Astrocyte (in vitro differentiated cells and primary cell): ENCODE measurements at places on chromosomes 16 and 17. TPM values are rescaled to one million over a fixed set of nuclear protein-coding genes. Genes with fewer than 3 reads are reported as not detected.
A peak's percentile ranks its signal among the peaks of the same experiment; 100 is the strongest.

The CACNA1G gene
- total RNA-seq = 0.27 and 0.36 TPM in 2 replicates

The ZNF205 gene
- total RNA-seq = 13.2 and 15.4 TPM in 2 replicates

The SLC5A2 gene
- not detected in 2 replicates for total RNA-seq

The CNGB1 gene
- total RNA-seq = not detected in 2 replicates

The TMEM132E gene
- 0.18 and 0.26 TPM in 2 replicates for total RNA-seq

The OTOP3 gene
- total RNA-seq = not detected in 2 replicates

The GNGT2 gene
- 1.1 TPM in 1 of 2 replicates, not detected in the other for total RNA-seq

The MPP2 gene
- total RNA-seq = 7.6 and 8.0 TPM in 2 replicates

The GLYR1 gene
- total RNA-seq = 69.9 and 77.8 TPM in 2 replicates

The P4HB gene
- 1,268 and 1,504 TPM in 2 replicates for total RNA-seq

The CASKIN1 gene
- 0.66 and 1.3 TPM in 2 replicates for total RNA-seq

DNA sequence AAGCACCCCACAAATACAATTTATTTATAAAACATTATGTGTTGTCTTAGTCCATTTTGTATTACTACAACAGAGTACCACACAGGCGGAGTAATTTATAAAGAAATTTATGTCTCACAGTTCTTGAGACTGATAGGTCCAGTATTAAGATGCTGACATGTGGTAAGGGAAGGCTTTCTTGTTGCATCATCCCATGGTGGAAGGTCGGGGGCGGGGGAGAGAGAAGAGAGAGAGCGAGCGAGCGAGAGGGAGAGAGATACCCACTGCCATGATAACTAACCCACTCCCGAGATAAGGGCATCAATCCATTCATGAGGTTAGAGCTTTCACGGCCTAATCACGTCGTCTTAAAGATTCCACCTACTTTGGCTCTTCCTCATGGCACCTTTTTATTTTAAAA lies 117.8 kb downstream of the KCNJ12 start:
- H3K27ac ChIP-seq = no peak overlapping the region
- DNase-seq = no peak
- H3K27me3 ChIP-seq = peaks cover 6% of the 10 kb centered on the region
- no peak overlapping the region for H3K4me3 ChIP-seq
- H3K4me1 ChIP-seq = no peaks in the 10 kb centered on the region
- H3K36me3 ChIP-seq = no peaks in the 10 kb centered on the region

DNA sequence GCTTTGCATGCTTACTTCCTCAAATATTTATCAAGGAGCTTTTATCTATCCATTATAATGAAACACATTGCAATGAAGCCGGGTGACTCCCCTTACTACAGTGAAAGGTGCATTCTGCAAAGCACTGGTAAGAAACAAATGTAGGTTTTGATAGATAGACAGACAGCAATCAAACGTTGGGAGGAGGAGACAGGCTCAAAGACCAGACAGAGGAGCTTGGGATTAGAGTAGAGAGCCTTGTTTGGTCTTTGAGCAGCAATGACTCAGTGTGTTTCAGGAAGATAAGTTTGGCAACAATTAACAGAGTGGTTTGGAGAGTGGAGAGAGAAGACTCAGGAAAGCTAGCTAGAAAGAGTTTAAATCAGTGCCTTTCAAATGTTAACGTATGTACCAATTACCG lies 68.8 kb downstream of the ZNF18 start:
- no peak overlapping the region for H3K27ac ChIP-seq
- H3K27me3 ChIP-seq = no peaks in the 10 kb centered on the region
- H3K36me3 ChIP-seq = no peaks in the 10 kb centered on the region
- no peaks in the 10 kb centered on the region for H3K4me1 ChIP-seq
- no peak for DNase-seq
- no peak overlapping the region for H3K4me3 ChIP-seq

DNA sequence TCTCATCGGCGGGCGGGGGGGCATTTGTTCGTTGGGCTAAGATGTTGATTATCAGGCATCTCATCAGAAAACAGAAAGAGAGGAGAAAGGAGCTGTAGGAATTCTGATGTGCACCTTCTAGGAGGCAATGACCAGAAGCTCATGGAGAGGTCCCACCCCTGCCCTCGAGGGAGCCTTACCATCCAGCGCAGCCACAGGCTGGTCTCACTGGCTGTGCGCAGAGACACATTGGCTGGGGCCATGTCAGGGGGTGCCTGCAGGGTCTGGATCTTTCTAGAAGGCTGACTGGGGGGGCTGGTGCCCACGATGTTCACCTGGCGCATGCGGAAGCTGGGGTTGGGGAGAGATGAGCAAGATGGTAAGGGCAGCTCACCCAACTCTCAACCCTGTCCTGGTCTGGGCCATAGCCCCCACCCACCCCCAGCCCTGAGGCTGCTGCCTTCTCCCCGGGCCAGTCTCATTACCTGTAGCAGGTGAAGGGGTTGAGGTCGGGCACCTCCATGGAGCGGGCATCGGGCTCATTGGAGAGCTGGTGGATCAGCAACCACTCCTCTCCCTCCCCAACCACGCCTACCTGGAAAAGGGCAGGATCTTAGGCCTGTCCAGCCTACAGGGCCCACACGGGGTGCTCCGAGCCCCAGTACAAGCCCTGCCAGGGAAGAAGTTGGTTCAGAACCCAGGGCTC lies 86.2 kb upstream of the CDC42EP4 start:
- peaks cover 7% of the 10 kb centered on the region for H3K4me1 ChIP-seq
- H3K4me3 ChIP-seq = no peak overlapping the region
- no peak for DNase-seq
- no peaks in the 10 kb centered on the region for H3K36me3 ChIP-seq
- peaks cover 4% of the 10 kb centered on the region for H3K27me3 ChIP-seq
- no peak overlapping the region for H3K27ac ChIP-seq

GRCh38 chr16:11734653-11735043 lies 8.0 kb downstream of the TXNDC11 start:
- peaks cover 35% of the 10 kb centered on the region for H3K36me3 ChIP-seq
- no peak for DNase-seq
- no peak overlapping the region for H3K27ac ChIP-seq
- no peaks in the 10 kb centered on the region for H3K4me1 ChIP-seq

DNA sequence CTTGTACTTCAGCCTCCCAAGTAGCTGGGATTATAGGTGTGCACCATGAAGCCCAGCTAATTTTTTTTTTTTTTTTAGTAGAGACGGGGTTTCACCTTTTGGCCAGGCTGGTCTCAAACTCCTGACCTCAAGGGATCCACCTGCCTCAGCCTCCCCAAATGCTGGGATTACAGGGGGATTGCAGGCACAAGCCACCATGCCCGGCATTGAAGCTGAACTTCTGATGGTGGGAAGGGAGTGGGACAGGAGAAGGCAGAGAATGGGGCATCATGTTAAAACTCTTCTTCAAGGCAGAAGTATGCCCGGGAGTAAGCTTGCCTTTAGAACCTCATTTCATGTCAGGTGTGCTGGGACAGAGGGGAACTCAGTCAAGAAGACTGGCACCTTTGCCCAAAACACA lies 48.6 kb upstream of the ZFHX3 start:
- no peaks in the 10 kb centered on the region for H3K27me3 ChIP-seq
- H3K36me3 ChIP-seq = no peaks in the 10 kb centered on the region
- peaks cover 6% of the 10 kb centered on the region for H3K4me1 ChIP-seq
- no peak for DNase-seq
- H3K27ac ChIP-seq = no peak overlapping the region

GRCh38 chr17:17569691-17570090 lies 21.8 kb downstream of the PEMT start:
- no peak overlapping the region for H3K27ac ChIP-seq
- H3K36me3 ChIP-seq = no peaks in the 10 kb centered on the region

GRCh38 chr16:25691519-25692091 lies at the start of gene HS3ST4:
Gene HS3ST4 (plus strand): TSS chr16:25691959.
- H3K4me1 ChIP-seq = no peaks in the 10 kb centered on the region
- peaks cover 27% of the 10 kb centered on the region for H3K27me3 ChIP-seq
- no peak for DNase-seq
- H3K4me3 ChIP-seq = no peak within 1 kb of the TSS

DNA sequence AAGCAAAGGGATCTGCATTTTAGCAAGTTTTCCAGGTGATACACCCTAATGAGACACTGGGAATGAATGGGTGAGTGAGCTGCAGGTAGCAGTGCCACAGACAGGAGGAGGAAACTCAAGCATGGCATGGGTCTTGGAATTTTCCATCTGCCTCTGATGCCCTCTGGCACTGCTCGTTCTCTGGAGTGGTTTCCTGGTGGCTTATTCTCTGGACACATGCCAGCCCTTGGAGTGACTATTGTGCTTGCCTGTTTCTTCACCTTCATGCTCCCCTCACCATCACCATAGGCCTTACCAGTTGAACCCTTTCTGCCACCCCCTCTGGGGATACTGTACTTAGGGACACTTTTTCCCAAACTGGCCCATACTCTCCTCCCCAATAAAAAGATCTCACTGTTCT lies 1.6 kb downstream of the COASY start:
- H3K27me3 ChIP-seq = no peaks in the 10 kb centered on the region
- H3K36me3 ChIP-seq = peaks cover 13% of the 10 kb centered on the region
- peak overlapping the region; percentile 86 for H3K4me3 ChIP-seq

GRCh38 chr17:19799796-19800195 lies 51.7 kb upstream of the ALDH3A1 start:
- H3K4me3 ChIP-seq = no peak overlapping the region
- DNase-seq = no peak
- no peaks in the 10 kb centered on the region for H3K27me3 ChIP-seq
- H3K4me1 ChIP-seq = no peaks in the 10 kb centered on the region
- H3K36me3 ChIP-seq = no peaks in the 10 kb centered on the region

- no peaks in the 10 kb centered on the region for H3K36me3 ChIP-seq
- no peaks in the 10 kb centered on the region for H3K4me1 ChIP-seq
- H3K27me3 ChIP-seq = no peaks in the 10 kb centered on the region
- DNase-seq = no peak
- no peak overlapping the region for H3K4me3 ChIP-seq
- no peak overlapping the region for H3K27ac ChIP-seq
Measured at GRCh38 chr16:23222929-23223328, 40.4 kb downstream of the SCNN1G start.

DNA sequence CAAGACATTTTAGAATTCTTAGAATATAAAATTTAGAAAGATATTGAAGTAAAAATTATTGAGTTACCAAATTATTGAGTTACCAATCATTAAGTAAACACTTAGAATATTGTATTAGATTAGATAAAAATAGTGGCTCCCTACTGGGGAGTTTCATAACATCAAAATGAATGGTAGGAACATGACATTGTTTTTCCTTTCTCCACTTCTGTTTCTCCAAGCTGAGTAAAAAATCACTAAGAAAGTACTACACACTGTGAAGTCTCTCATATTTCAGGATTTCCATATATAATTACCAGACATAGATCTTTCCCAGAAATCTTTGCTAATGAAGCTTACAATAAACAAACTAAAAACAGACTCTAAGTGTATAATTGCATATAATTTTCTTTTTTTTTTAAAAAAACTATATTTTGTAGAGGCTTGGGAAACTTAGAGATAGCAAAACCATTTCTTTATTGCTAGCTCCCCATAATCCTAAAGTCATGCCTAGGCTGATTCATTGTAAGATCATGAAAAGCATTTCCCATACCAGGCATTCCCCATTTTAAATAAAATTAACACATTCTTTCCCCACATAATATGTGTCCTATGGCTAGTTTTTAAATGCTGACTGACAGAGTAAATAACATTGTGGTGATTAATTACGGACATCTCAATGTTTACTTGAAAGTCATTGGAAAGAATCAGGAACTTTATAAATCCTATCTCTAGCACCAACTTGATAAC lies 1408.7 kb upstream of the GOT2 start:
- H3K4me1 ChIP-seq = no peaks in the 10 kb centered on the region
- H3K27me3 ChIP-seq = no peaks in the 10 kb centered on the region
- DNase-seq = peak; percentile 56
- no peak overlapping the region for H3K4me3 ChIP-seq
- no peaks in the 10 kb centered on the region for H3K36me3 ChIP-seq

- no peaks in the 10 kb centered on the region for H3K27me3 ChIP-seq
- no peak overlapping the region for H3K4me3 ChIP-seq
- H3K27ac ChIP-seq = no peak overlapping the region
- peaks cover 63% of the 10 kb centered on the region for H3K36me3 ChIP-seq
- no peak for DNase-seq
Measured at GRCh38 chr17:76046064-76046463, 19.0 kb upstream of the EVPL start.

- H3K36me3 ChIP-seq = no peaks in the 10 kb centered on the region
- H3K4me1 ChIP-seq = no peaks in the 10 kb centered on the region
- H3K27me3 ChIP-seq = no peaks in the 10 kb centered on the region
- no peak overlapping the region for H3K4me3 ChIP-seq
- DNase-seq = no peak
Measured at GRCh38 chr17:71883845-71884244, 237.0 kb upstream of the SOX9 start.

DNA sequence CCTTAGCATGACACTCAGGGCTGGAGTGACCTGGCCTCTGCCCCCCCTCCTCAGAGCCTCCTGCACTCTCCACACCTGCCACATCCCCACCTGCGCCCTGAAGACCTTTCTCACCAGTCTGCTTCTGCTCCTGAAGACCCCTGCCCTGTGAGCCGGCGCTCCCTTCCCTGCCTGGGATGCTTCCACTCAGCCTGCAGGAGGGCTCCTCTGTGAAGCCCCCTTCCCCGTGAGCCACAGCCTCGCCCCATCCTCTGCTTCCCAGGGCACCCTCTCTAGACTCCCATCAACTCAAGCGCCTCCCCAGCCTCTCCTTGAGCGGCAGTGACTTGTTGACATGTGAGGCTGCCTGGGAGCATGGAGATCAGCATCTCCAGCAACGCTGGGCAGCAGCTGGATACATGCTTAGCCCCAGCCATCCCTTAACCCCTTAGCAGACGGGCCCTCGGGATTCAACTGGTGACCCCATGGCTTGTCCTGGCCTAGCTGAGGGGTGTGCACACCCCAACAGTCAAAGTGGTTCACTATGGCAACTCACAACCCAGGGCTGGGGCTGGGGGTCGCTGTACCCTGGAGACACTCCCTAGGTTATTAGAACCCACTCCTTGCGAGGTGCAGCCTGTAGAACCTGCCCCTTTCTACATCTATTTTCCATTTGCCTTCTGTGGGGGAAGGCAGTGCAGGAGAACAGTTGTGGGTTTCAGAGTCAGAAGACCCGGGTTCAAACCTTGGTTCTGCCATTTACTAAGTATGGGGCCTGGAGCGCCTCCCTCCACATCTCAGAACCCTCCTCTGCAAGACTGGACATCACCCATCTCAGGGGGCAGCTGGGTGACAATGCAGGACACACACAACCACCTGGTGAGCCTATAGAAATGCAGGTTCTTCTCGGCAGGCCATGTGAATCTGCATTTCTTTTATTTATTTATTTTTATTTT lies 21.5 kb downstream of the TMEM235 start:
- H3K27me3 ChIP-seq = no peaks in the 10 kb centered on the region
- DNase-seq = no peak
- H3K4me1 ChIP-seq = peaks cover 4% of the 10 kb centered on the region
- no peaks in the 10 kb centered on the region for H3K36me3 ChIP-seq
- no peak overlapping the region for H3K27ac ChIP-seq

GRCh38 chr16:50584033-50584722 lies 36.0 kb downstream of the NKD1 start:
- H3K4me1 ChIP-seq = peaks cover 5% of the 10 kb centered on the region
- no peak overlapping the region for H3K27ac ChIP-seq
- no peak overlapping the region for H3K4me3 ChIP-seq
- H3K36me3 ChIP-seq = no peaks in the 10 kb centered on the region
- no peak for DNase-seq
- no peaks in the 10 kb centered on the region for H3K27me3 ChIP-seq
